ENCODE measurements at places on chromosomes 7 and 10.

- peaks cover 42% of the 10 kb centered on the region for H3K27me3 ChIP-seq
- DNase-seq, result no peak
- peaks cover 3% of the 10 kb centered on the region for H3K36me3 ChIP-seq
- H3K27ac ChIP-seq, result no peak overlapping the region
- H3K4me1 ChIP-seq, result peaks cover 48% of the 10 kb centered on the region
- H3K4me3 ChIP-seq, result no peak overlapping the region
These were observed 8.9 kb downstream of the EEPD1 start for GRCh38 chr7:36161996-36162395.

GRCh38 chr7:140364819-140365218 is 33.5 kb downstream of the SLC37A3 start:
- no peak for DNase-seq
- H3K36me3 ChIP-seq, result peaks cover 48% of the 10 kb centered on the region
- peaks cover 12% of the 10 kb centered on the region for H3K4me1 ChIP-seq

GRCh38 chr7:115976651-115977050 is 53.9 kb downstream of the TFEC start:
- H3K4me3 ChIP-seq, result no peak overlapping the region
- H3K4me1 ChIP-seq, result no peaks in the 10 kb centered on the region
- no peak overlapping the region for H3K27ac ChIP-seq
- H3K27me3 ChIP-seq, result no peaks in the 10 kb centered on the region
- H3K36me3 ChIP-seq, result no peaks in the 10 kb centered on the region

DNA sequence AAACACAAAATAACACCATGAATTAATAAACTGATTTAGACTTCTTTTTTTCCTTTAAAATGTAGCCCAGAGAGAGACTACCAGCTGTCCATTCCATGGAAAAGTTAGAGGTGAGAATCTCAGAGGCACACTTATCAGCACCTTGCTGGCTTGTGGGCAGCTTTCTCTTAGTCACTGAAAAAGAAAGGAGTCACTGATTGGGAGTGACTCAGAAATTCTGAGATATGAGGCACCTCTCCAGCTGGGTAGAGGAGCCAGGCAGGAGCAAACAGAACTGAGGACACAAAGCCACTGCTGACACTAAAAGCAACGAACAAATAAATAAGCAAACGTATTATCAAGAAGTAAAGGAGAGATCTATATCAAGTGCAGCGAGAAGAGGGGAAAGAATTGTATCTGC is 310.6 kb downstream of the PARD3 start:
- peaks cover 42% of the 10 kb centered on the region for H3K4me1 ChIP-seq
- H3K4me3 ChIP-seq, result no peak overlapping the region
- DNase-seq, result no peak
- H3K36me3 ChIP-seq, result no peaks in the 10 kb centered on the region

DNA sequence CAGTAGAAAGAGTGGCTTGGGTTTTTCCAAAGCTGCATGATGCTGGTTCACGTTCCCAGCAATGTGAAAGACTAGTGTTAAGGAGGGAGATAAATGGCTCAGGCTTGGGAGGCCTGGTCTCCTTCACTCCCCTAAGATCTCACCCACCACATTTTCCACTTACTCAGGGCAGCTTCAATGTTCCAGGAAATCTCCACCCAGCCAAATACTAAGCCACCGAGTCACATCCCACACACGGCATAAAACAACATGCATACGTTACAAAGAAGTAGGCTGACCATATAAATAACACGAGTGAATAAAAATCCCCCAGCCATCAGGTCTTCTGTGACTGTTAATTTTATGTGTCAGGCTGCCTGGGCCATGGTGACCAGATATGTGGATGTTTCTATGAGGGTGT is 303.5 kb downstream of the SFMBT2 start:
- no peak for DNase-seq
- H3K36me3 ChIP-seq, result peaks cover 7% of the 10 kb centered on the region
- H3K27me3 ChIP-seq, result no peaks in the 10 kb centered on the region
- no peak overlapping the region for H3K27ac ChIP-seq
- H3K4me1 ChIP-seq, result no peaks in the 10 kb centered on the region

- no peak overlapping the region for H3K4me3 ChIP-seq
- H3K27me3 ChIP-seq, result no peaks in the 10 kb centered on the region
- peaks cover 8% of the 10 kb centered on the region for H3K4me1 ChIP-seq
- no peaks in the 10 kb centered on the region for H3K36me3 ChIP-seq
- H3K27ac ChIP-seq, result no peak overlapping the region
- DNase-seq, result no peak
These were observed 231.8 kb downstream of the AHR start for GRCh38 chr7:17530244-17530643.

GRCh38 chr10:110992006-110992800 is 72.8 kb downstream of the SHOC2 start:
- DNase-seq, result no peak
- H3K4me1 ChIP-seq, result 0 out of 2 replicates have a peak, but pooled peaks cover 4% of the 10 kb centered on the region

- DNase-seq, result no peak
- H3K36me3 ChIP-seq, result no peaks in the 10 kb centered on the region
- H3K27me3 ChIP-seq, result peaks cover 3% of the 10 kb centered on the region
- no peaks in the 10 kb centered on the region for H3K4me1 ChIP-seq
These were observed 108.1 kb downstream of the CCDC71L start for GRCh38 chr7:106552645-106553445.

DNA sequence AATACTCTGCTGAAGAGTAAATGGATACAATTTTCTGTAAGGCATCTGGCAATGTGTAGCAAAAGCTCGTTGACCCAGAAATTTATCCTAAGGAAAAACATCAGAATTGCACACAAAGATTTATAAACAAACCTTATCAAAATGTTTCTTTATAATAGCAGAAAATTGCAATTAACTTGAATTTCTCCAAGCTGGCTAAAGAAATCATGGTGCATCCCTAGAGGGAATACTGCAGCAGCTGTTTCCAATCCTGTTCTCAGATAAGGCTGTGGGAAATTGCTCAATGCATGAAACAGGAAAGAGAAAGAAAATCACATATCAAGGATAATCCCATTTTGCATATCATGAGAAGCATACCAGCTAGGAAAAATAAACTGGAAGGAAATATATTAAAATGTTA is 18.7 kb downstream of the TACR2 start:
- no peaks in the 10 kb centered on the region for H3K4me1 ChIP-seq
- H3K4me3 ChIP-seq, result no peak overlapping the region
- H3K27ac ChIP-seq, result no peak overlapping the region
- no peak for DNase-seq
- peaks cover 72% of the 10 kb centered on the region for H3K36me3 ChIP-seq
- H3K27me3 ChIP-seq, result no peaks in the 10 kb centered on the region

DNA sequence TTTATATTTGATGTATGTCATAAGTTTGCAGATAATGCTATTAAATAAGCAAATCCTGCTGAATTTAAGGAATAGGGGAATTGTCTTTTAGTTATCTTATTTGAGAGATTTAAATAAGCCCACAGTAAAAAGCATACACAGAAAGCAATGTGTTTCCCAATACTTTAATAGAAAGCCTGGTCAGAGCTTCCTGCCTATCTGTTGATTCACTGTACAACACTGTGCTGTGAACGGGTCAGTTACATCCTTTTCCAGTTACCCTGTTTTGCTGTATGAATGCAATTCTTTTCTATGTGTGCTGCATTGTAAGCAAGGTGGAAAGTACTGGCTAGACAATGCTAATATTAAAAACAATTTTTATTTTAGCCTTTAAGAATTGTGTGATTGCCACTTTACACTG is 81.2 kb downstream of the ANKRD7 start:
- H3K4me1 ChIP-seq, result peaks cover 3% of the 10 kb centered on the region
- H3K36me3 ChIP-seq, result peaks cover 20% of the 10 kb centered on the region
- no peak overlapping the region for H3K27ac ChIP-seq
- no peak overlapping the region for H3K4me3 ChIP-seq
- DNase-seq, result no peak
- no peaks in the 10 kb centered on the region for H3K27me3 ChIP-seq

DNA sequence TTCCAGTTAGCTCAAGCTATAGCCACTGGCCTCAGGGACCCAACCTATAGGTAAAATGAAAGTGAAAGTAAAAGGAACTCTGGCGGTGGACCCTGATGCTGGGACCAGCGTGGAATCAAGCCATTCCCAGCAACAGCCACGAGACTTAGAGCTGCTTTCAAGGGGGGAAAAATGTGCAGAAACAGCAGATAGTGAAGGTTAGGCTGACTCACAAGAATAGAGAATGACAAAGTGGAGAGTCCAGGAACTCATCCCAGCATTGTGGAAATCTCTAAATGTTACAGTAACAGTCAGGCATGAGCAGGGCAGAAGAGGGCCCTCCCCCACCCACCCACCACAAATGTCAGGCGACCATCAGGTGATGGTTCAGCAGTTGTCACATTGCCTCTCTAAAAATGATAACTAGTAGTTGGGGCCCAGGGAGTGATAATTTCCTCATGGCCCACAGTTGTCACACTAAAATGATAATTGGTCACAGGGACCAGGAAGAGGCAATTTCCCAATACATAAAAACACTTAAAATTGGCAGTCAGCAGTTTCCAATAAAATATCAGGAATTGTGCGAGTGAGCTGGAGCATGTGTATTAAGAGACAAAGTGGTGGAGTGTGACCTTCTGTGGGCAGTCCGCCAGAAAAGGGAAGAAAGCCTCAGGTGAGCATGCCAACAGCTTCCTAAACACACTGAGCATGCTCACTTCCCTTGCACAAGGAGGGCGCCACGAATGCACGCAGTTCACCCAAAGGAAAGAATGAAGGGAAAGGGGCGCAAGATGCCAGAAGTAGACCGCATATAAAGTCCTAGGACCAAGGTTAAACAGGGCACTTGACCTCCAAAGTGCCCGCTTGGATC is 129.8 kb upstream of the PPP1R3A start:
- no peak overlapping the region for H3K4me3 ChIP-seq
- H3K27ac ChIP-seq, result no peak overlapping the region
- H3K36me3 ChIP-seq, result no peaks in the 10 kb centered on the region

DNA sequence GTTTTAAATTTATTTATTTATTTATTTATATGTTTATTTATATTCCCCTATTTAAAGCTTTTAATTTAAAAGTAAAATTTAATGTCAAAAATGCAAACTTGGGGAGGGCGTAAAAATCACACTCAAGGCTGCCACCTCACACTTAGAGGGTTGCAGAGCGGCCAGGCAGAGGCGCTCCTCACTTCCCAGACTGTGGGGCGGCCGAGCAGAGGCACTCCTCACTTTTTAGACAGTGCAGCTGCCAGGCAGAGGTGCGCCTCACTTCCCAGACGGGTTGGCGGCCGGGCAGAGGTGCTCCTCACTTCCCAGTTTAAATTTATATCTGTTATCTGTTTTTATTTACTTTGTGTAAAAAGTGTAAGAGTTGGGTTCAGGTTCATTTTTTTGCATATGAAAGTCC is 10.0 kb upstream of the ZNF425 start:
- no peaks in the 10 kb centered on the region for H3K27me3 ChIP-seq
- H3K4me1 ChIP-seq, result no peaks in the 10 kb centered on the region
- H3K36me3 ChIP-seq, result peaks cover 22% of the 10 kb centered on the region
- DNase-seq, result no peak

- H3K36me3 ChIP-seq, result no peaks in the 10 kb centered on the region
- peaks cover 15% of the 10 kb centered on the region for H3K4me1 ChIP-seq
- peak overlapping the region; percentile 66 for H3K4me3 ChIP-seq
- no peak for DNase-seq
These were observed 2.3 kb downstream of the GRM8 start for GRCh38 chr7:127250312-127251035.

DNA sequence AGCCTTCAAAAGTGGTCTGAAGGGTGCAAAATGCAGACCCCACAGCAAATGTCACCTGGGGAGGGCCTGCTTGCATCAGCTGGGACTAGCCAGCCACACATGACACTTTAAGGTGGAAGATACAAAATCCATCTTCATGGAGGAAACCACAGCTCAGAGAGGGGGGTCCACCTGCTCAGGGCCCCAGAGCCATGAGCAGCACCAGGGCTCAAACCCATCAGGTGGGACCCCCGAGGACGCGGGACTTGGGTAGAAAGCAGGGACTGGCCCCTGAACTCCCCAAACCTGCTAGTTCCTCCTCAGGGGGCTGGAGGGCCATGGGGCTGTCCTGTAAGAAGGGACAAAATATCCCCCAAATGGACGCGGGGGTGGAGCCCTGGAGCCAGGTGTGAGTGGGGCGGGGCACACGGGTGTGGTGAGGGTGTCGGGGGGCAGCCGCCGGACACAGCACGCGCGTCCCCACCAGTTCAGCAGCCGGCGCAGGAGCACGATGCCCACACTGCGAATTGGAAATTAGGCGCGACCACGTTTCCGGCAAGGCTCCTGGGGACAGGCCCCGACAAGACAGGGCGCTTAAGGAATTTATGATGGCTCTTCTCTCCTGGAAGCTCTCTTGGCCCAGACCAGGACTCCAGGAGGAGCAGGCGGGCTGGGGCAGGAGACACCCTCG is 8.0 kb downstream of the PDGFA start:
- peak overlapping the region; percentile 80 for H3K27ac ChIP-seq
- H3K36me3 ChIP-seq, result peaks cover 17% of the 10 kb centered on the region
- H3K4me1 ChIP-seq, result peaks cover 34% of the 10 kb centered on the region
- H3K4me3 ChIP-seq, result no peak overlapping the region

DNA sequence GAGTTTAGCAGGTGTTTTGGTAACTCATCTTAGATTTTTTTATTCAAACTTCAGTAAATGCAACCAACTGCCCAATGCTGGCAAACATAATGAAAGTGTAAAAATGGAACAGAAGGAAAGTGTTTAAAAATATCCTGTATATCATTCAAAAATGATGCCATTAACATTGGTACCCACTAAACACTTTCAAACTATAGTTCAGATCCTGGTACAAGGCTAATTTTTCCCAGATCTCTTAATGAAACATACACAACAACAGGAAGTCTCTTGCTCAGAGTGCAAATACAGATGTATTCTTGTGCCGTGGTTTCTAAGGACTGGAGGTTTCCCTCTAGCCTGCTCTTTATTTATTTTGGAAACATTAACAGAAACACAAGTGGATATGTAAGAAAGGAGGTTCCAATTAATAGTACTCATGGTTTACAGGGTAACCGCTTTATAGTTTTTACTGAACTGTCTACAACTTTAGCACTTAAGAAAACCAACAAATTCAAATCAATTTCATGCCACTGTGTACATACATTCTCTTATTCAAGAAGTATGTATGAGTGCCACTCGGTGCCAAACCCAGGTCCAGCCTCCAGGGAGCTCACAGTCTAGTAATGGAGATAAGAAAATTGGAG is 176.0 kb upstream of the AKR1E2 start:
- H3K4me3 ChIP-seq, result no peak overlapping the region
- peaks cover 24% of the 10 kb centered on the region for H3K4me1 ChIP-seq
- H3K27ac ChIP-seq, result no peak overlapping the region
- no peak for DNase-seq
- peaks cover 12% of the 10 kb centered on the region for H3K27me3 ChIP-seq

DNA sequence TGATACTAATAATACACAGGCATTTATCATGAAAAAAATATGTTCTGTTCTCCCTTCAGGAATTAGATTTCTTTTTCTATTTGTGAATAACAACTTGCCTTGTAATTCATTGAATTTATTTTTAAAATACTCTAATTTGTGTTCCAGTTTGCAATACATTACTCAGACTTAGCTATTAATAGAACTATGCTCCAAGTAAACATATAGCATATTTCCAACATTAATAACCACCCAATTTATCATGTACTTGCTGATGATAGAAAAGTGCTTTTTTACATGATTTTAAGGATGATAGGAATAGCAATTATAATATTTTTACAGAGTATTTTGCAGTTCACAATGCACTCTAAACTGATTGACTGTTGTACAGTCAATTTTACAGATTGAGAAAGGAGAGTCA is 338.8 kb upstream of the SEMA3D start:
- H3K27me3 ChIP-seq, result no peaks in the 10 kb centered on the region
- H3K36me3 ChIP-seq, result no peaks in the 10 kb centered on the region
- no peak for DNase-seq
- H3K27ac ChIP-seq, result no peak overlapping the region
